ENCODE measurements at places on chromosomes 2 and 18.

GRCh38 chr18:58251416-58251815, 207.4 kb downstream of the NEDD4L start:
- DNase-seq, result no peak

DNA sequence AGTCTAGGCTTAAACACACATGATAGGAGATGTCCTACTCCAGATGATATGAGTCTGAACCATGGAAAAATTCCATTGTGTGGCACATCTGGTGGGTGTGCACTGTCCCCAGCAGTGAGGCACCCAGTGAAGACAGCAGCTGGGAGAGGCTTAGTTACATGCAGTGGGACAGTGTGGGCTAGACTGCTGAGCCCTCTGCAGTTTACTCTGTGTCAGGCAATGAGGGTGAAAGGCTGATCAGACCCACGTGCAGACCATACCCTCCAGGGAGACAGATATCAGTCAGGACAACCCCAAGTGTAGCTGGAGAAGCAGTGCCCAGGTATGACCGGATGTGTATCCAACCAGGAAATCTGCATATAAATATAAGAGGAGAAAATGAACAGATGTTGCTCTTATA, 13.4 kb downstream of the IL37 start:
- DNase-seq, result no peak

- DNase-seq, result no peak
Measured at GRCh38 chr2:147512206-147512605, 332.6 kb upstream of the ACVR2A start.

DNA sequence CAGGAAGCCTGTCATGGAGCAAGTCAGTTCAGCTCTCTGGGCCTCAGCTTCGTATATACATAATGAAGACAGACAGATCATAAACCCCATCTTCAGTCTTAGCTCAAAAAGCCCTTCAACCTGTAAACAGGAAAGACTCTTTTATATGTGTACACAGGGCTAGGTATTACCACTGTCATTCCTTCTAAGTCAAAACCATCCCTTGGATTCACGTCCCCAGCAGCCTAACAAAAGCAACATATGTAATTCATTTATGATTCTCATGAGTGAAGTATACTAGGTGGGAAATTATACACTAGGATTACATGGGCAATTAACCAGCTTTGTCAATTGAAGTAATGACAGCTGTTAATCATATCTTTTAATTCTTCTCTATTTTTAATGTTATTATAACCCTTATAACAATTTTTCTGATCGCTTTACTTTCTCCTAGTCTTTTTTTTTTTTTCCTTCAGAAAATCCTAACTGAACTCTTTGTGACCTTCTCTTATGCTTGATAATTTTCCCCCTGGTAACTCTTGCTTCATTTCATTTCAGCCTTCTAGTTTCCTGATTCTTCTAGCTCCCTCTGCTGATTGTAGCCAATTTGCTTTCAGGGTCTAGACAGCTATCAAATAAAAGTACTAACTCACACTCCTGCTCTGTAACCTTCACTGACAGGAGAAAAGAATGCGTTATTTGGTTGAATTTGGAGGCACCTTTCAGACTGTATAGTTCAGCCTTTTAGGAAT, 99.7 kb downstream of the RBM43 start:
- DNase-seq, result peak; percentile 46

GRCh38 chr2:141301551-141301950, 829.3 kb downstream of the LRP1B start:
- no peak for DNase-seq

DNA sequence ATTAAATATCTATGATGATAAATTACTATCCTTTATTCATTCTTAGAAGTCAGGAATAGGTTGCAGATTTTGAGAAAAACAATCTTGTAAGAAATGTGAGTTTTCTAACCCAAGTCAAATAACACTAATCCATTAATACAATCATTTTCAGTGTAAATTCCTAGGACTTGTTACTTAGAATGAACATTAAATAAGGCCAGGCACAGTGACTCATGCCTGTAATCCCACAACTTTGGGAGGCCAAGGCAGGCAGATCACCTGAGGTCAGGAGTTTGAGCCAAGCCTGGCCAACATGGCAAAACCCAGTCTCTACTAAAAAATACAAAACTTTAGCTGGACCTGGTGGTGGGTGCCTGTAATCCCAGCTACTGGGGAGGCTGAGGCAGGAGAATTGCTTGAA, 45.8 kb upstream of the CDKL4 start:
- no peak for DNase-seq

DNA sequence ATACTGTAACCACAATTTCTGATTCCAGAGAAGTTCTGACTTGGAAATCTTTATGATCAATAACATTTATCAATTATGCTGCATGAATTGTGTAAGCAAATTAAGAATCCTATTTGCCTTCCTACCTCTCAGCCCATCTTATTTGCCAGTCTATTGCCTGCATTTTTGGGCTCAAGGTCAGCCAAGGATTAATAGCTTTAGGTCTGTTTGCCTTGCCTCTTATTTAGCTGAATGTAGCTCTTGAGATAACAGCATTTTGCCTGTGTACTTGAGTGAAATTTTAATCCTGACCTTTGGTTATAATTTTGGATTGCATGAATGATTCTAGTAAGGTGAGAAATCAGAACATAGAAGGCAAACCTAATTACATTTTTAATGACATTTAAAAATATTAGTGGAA, 51.2 kb downstream of the MYO3B start:
- DNase-seq, result no peak

DNA sequence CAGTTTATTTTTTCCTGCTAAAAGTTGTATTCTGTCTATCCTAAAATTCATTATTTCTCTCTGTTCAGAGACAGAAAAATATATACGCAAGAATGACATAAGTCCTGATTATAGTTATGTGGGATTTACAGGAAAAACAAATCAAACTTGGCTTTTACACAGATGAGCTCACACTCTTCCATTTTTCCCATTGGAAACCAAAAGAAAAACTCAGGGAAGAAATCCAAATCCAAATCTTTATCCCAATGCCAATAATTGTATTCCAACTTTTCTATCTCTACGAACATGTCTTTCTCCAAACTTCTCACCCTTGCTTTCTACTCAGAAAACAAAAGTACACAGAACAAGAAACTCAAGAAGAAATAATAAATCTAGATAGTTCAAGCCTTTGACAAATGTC, 249.1 kb upstream of the TMEFF2 start:
- DNase-seq, result no peak

DNA sequence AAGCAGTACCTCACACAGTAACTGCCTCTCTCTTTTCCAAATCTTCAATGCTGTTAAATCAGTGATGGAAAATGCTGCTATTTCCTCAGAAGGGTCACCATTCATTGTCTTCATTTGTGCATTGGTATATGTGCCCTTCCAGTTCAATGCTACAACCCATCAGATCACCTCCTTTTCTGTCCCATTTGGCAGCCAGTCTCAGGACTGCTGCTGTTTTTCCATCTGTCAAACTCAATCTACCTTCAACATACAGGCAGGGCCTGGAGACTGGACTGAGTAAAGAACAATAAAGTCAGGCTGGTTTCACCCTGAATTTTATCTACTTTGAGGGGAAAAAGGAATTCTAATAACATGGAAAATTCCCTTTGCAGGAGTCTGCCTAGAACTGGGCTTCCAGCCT, 17.9 kb downstream of the ZNF385B start:
- no peak for DNase-seq

- no peak for DNase-seq
Measured at GRCh38 chr2:27123302-27124150, at the start of gene ABHD1. ABHD1 (plus strand) TSS chr2:27123815; CDS start chr2:27123949, 134 bp downstream.

DNA sequence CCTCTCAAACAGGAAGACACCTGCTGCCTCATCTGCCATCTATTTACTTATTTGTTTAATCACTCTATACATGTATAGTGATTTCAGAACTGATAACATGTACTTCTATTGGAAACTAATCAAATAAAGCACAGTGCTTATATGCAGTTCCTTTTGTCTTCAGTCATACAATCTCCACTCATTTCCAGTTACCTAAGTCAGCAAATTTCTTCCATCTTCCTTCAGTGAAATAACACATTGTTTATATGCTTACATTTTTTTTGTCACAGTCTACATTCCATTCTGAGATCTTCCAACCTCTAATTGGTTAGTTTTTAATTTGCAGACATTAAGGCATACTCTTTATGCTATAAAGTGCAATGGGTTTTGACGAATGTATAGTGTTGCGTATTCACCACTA, 300.6 kb downstream of the NAPG start:
- DNase-seq, result no peak

GRCh38 chr2:230601510-230601909, 111.1 kb upstream of the CAB39 start:
- DNase-seq, result no peak

DNA sequence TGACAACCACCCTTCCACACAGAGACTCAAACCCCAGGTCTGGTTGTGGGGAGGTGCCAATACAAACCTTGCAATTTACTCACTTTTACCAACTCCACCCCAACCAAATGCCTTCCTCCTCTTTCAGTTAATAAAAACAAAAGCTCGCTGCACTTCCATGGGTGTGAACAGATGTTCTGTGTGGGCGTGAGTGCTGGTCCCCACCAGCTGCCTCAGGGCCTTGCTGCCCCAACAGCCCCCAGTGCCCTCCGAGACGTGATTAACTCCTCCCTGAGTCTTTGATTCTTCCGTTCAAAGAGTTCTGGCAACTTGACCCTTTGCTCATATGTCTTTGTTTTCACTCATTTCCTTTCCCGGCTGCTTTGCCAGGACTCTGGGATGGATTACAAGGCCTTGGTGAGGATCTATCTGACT, 258.9 kb upstream of the CXCR4 start:
- DNase-seq, result no peak

- no peak for DNase-seq
Measured at GRCh38 chr2:64727013-64727767, 73.5 kb upstream of the SERTAD2 start.

DNA sequence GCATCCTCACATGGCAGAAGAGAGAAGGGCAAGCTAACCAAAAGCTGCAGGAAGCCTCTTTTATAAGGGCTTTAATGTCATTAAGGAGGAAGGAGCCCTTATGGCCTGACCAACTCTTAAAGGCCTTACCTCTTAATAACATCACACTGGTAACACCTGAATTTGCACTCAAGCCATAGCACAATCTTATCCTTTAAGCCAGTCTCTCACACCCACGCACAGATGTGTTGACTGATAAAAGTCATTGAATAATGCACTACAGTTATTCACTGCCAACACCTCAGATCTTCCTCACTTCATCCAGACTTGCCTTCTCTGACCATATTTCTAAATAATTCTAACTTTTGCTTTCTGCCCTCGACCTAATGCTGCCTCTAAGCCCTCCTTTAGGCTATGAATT, 516.8 kb downstream of the ADCYAP1 start:
- DNase-seq, result no peak

- DNase-seq, result no peak
Measured at GRCh38 chr2:12278217-12278750, 438.5 kb upstream of the TRIB2 start.

DNA sequence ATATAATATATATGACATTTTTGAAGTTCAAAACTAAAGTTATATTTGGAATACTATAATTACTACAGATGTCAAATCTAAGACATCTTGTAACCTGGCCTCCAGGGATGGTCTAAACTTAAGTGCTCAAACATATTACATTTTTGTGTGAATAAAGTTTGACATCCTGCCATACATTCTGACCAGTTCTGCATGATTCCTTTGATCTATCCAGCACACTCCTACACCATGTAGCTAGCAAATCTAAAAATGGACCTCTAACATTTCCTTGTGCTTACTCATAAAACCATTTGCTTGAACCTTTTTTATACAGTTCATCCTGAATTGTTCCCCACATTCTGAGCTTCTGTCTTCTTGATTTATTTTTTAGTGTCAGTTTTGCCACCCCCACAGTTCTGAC, 294.3 kb upstream of the ZNF804A start:
- no peak for DNase-seq

DNA sequence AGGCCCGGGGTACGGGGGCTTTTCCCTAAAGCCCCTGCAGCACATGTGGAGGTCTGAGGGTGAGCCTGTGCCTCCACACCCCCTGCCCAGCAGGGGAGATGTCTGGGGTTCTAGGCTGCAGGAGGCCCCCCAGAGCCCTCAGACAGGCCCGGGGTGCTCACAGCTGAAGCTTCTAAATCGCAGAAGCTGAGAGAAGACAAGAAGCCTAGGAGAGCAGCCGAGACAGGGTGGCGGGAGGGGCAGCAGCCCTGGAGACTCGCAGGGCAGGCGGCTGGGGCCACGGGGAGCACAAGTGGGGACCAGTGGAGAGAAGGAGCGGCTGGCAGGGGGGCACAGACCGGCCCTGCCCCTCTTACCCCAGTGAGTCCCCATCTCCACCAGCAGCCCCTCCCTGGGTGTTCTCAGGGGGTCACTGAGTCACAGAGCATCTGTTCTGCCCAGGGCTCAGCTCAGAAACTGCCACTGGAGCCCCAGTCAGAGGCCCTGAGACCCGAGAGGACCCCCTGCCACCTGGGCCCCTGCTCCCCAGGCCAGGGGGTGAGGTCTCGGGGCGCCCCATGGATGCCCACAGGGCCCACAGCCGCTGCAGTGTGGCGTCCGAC, 26.1 kb downstream of the GPC1 start:
- no peak for DNase-seq

GRCh38 chr2:45483997-45484396, 127.1 kb downstream of the SRBD1 start:
- no peak for DNase-seq

- no peak for DNase-seq
Measured at GRCh38 chr18:13217466-13217961, 1.0 kb upstream of the LDLRAD4 start.

DNA sequence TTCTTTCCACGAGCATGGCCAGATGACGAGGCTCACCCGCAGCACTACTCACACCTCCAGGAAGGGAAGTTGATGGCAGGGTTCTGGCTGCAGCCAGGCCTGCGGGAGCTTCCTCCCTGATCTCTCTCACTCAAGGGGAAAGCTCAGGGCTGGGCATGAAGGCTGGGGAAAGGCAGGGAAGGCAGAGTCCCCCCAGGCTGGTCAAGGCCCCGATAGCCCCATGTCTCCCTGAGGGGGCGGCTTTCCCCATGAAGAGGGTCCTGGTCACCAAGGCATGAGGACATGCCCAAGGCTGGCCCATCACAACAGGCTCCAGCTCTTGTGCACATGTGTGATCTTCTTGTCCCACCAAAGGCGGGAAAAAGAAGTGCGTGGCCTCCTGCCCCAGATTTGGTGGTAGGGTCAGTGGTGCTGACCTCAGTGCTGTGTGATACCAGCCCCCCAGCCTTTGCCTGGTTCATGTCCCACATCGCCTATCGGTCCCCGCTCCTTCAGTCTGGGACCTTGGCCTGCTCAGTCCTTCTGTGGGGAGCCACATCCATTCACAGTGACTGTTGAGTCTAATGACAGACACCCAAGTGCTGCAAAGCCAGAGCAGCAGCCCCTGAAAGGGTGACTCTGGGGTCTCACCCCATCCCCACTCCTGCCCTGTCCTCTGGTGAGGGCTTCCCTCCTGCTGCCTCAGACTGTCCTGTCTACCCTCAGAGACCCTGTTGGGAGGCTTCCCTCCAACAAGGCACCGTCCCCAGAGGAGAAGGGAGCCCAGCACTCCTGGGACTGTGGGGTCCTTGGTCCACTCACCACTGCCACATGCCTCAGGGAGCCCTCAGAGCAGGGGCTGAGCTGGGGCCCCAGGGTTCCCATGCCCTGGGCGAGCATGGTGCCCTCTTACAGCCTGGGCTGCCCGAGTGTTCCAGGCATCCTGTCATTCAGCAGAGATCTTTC, 49.8 kb upstream of the ALPP start:
- no peak for DNase-seq
